ENCODE measurements at places on chromosomes 7 and 10.

GRCh38 chr10:343231-344220 lies 208.3 kb downstream of the ZMYND11 start:
- no peak for DNase-seq

GRCh38 chr7:155303039-155303593 lies 5.4 kb downstream of the INSIG1 start:
- DNase-seq, result no peak

DNA sequence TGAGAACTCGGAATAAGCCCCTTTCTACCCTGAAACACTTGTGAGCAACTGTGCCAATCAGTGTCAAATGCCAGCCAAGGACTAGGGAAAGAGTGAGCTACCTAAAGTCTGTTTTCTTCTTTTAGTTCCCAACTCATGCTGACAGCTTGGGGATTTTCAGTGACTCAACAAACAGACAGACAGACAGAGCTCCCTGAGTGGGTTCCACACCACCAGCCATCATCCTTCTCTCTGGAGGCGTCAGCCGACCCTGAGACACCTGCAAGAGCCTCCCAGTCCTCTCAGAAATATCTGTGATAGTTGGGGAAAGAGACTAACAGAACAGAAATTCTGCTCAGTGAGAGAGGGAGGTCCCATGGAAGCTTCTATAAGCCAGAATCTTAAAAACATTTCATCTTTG lies 49.5 kb downstream of the GATA3 start:
- no peak for DNase-seq

- no peak for DNase-seq
Measured at GRCh38 chr7:151343516-151343915, 1.9 kb downstream of the NUB1 start.

DNA sequence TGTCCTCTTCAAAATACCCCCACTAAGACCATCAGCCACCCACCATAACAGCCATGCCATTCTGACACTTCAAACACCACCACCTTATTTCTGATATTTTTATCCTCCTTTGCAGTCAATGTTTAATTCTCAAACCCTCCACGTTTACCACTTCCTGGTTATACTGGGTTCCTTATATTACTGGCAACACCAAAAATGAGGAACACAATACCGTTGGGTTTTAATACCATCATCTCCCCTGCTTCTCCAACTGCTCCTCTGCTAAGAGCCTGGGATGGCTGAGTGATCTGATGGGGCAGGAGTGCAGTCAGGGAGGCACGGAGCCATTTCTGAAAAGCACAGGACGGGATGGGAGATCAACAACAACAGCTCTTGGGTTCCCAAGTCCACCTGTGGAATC lies 140.5 kb downstream of the CHCHD3 start:
- no peak for DNase-seq

GRCh38 chr10:86221442-86222335 lies 144.9 kb downstream of the GRID1 start:
- no peak for DNase-seq

- DNase-seq, result peak; percentile 80
Measured at GRCh38 chr10:131226446-131227162, 84.9 kb downstream of the TCERG1L start.

DNA sequence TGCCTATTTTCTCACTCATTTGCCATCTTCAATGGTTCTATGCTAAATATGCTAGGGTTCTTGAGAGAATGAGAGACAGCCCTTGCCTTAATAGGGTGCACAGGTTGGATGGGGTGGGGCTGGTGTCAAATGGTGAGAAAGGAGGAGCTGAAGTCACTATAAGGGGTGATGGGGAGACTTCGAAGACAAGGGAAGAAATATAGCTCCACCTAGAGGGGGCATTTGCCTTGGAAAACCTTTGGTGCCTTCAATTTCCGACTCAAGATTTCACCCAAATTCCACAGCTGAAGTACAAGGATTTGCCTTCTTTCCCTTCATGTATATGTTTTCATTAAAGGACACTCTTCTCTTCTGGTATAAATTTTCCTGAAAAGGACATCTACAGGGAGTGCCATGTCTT lies 5.6 kb downstream of the PTN start:
- no peak for DNase-seq

- no peak for DNase-seq
Measured at GRCh38 chr7:44561962-44562621, 11.6 kb downstream of the DDX56 start.

DNA sequence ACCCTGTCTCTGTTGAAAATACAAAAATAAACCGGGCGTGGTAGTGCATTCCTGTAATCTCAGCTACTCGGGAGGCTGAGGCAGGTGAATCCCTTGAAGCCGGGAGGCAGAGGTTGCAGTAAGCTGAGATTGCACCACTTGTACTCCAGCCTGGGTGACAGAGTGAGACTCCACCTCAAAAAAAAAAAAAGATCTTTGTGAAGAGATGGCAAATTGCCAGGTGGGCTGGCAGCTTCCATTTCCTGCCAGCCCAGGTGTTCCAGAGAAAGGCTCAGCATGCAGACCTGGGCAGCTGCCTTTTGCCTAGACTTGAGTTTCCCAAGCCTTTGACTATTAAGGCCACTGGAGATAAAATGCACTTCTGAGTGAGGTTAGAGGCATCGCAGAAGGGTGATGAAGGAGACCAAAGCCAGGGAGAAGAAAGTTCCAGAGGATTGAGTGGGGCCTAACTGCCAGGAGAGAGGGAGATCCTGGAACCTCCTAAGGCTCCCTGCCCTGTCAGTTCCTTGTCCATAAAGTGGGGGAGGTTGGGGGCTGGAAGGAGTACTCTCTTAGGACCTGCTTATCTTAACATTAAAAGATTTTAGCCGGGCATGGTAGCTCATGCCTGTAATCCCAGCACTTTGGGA lies 10.0 kb upstream of the DDIT4 start:
- DNase-seq, result peak; percentile 83

DNA sequence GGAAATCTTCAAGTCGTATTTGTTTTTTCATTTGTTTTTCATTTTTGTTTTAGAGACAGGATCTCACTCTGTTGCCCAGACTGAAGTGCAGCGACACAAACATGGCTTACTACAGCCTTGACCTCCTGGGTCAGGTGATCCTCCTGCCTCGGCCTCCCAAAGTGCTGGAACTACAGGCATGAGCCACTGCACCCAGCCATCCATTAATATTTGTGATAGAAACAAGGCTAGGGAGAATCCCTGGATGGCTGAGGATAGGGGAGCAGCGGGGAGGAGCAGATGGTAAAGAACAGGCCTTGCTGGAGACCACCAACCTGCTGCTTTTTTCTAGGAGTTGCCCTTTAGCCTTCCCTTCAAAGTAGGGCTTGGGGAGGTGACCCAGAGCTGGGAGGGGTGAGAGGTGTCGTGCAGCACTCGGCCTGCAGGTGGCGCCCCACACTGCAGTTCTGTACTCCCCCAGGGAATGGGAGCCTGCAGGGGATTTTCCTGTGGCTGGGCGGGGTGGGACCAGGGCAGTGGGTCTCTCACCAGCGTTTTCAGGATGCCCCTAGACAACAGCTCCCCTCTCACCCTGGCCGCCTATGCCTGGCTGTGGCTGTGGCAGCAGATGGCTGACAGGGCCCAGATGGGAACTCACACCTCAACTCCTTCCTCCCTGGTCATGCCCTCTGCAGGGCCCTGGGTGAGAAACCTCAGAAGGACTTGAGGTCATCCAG lies 12.6 kb upstream of the CDH23 start:
- no peak for DNase-seq

DNA sequence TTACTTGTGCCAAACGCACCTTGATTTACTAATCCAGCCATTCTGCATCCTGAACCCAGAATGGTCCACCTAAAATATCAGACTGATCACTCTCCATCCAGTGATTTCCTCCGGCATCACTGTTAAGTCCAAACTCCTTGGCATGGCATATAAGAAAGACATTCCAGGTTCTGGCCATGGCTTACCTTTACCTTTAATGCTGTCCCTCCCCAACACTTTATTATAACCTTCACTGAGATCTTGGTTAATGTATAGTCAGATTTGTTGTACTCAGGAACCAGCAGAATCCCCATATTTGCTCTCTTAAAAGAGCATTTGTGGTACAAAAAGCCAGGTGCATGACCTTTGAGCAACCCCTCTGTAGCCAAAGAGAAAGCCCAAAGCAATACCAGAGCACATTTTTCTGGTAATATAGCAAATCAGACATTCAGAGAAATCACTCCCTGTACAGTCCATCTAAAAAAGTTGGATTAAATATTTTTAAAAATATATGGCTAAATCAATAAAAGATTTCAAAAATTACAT lies 10.2 kb downstream of the UMAD1 start:
- DNase-seq, result no peak

DNA sequence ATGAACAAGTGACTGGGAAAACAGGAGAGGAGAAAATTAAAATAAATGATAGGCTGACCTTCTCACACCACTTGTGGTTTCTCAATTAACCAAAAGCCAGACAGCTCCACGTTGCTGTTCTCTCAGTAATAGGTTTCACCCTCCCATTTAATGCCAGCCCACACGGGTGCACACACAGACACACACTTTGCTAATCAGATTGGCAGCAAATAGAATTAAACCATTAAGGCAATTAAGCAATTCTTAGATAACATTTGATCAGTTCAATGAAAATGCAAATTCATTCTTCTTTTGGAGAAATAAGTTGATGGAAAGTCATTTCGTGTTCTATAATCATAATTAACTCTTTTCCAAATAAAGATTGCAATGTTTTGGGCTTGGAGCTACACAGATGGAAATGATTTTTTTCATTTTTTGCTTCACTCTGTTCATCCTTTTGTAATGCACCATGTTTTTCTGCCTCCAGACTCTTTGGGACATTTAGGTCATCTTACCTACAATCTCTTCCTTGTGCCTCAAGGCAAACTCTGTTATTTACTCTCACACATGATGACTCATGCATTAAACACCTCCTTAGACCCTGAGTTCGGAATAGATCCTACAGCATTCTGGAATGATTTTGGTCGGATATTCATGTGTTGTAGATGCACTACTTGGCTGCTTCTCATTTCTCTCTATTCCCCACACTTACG lies 700.7 kb downstream of the AUTS2 start:
- DNase-seq, result no peak

All from NCI-H748 treated with DMSO at 0.1 percent for 48 hours (cell line).